Fibroblast of skin of right quadriceps (primary cell): ENCODE measurements at places on chromosomes 1 and 21.
A peak's percentile ranks its signal among the peaks of the same experiment; 100 is the strongest.

- DNase-seq = peak; percentile 75
Measured at GRCh38 chr1:23169727-23170335, 1.2 kb upstream of the LUZP1 start.

DNA sequence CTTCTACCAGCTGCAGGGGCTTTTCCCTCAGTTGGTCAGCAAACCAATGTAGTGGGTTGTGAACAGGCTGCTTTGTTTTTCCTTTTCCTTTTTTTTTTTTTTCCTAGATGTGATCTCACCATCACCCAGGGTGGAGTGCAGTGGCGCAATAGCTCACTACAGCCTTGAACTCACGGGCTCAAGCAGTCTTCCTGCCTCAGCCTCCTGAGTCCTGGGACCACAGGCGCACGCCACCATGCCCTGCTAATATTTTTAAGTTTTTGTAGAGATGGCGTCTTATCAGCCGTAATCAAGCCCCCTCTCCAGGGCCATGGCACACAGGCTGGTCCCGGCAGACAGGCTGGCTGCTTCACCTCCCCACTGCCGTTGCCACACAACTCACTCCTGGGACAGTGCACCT, 3.4 kb upstream of the TRIM11 start:
- DNase-seq = no peak

DNA sequence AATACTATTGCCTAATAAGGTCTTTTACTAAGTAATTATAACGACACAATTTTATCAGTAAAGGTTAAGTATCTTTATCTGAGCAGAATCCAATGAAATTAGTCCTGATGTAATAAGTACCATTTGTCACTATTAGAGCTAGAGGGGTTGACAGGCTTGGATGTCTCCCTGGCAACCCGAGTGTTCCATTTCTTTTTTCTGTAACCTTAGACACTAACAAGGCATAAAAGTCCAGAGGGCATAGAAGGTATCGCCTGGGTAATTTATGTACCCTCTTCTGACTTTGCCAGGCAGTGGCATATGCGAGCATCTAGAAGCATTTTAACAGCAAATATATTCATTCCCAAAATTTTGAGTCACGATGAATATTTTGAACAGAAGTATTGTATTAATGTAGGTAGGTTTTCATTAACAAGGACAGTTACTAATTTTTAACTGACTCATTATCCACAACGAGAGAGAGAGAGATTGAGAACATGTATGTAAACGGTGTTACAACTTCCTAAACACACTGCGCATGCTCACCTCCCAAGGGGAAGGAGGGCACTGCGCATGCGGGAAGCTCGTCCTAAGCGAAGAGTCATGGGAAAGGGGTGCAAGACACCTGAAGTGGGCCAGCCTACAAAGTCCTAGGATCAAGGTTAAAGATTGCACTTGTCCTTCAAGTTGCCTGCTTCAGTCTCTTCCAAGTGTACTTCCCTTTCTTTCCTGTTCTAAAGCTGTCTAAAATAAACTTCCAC, 423.9 kb downstream of the DSCAM start:
- no peak for DNase-seq

GRCh38 chr1:27713869-27714513, 11.8 kb upstream of the FAM76A start:
- no peak for DNase-seq

GRCh38 chr1:218247339-218247738, 37.8 kb upstream of the RRP15 start:
- no peak for DNase-seq

DNA sequence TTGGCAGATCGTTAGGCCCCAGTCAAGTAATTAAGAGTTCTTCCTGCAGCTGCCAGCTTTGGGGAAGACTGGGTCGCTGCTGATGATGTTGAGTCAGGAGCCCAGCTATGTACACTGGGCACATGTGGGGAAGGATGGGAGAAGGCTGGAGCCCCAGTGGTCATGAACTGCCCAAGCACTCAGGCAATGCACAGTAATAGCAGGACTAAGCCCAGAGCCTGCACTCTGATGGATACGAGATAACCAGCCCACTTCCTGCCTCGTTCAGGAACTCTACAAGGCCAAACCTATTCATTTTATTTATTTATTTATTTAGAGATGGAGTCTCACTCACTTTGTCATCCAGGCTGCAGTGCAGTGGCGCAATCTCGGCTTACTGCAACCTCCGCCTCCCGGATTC, 81.1 kb upstream of the BTG3 start:
- DNase-seq = no peak

GRCh38 chr21:44750675-44751025, 39.3 kb upstream of the TSPEAR start:
- DNase-seq = no peak
